K562 (cell line): ENCODE measurements at places on chromosomes 3 and 15.

DNA sequence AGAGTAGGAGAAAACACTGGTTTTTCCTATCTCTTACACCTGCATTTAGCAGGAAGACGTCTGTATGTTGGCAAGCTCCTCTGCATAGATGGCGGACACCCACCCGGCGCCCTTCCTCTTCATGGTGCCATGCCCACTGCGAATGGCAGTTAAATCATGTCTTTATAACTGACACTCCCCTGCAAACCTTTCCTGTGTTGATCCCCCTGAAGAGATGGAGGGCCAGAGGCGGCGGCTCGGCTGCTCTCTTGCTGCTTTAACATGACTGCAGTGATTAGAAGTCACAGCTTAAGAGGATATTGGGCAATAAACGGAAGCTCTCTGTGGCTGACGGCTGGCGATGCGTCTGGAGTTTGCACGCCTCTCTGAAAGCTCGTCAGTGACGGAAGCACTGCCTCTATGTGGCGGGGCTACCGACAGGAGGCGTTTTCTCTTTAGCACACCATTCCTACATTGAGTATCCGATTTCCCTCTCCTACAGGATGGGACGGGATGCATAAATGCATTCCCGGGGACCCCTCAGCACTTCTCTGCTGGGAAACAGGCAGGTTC lies 25.5 kb upstream of the SNRPA1 start:
- DNase-seq: no peak
- no peak overlapping the region for H3K4me3 ChIP-seq
- H3K27me3 ChIP-seq: no peaks in the 10 kb centered on the region; the same call in 2 of the 3 replicates
- no peaks in the 10 kb centered on the region for H3K36me3 ChIP-seq
- no peaks in the 10 kb centered on the region for H3K4me1 ChIP-seq

- no peaks in the 10 kb centered on the region for H3K4me1 ChIP-seq
- no peak overlapping the region for H3K27ac ChIP-seq
- no peak overlapping the region for H3K4me3 ChIP-seq
- DNase-seq: no peak
- no peaks in the 10 kb centered on the region for H3K27me3 ChIP-seq
- no peaks in the 10 kb centered on the region for H3K36me3 ChIP-seq
Measured at GRCh38 chr3:80233576-80233975, 465.8 kb upstream of the ROBO1 start.

DNA sequence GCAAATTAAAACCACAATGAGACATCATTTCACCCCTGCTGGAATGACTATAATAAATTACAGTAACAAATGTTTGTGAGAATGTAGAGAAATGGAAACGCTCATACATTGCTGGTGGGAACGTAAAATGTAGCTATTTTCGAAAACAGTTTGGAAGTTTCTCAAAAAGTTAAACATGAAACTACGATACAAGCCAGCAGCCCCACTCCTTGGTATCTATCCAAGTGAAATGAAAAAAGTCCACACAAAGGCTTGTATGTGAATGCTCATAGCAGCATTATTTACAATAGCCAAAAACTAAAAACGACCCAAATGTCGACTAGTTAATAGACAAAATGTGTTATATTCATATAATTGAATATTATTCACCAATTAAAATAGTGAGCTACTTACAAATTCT lies 22.9 kb upstream of the CFAP20DC start:
- H3K4me3 ChIP-seq: no peak overlapping the region
- H3K4me1 ChIP-seq: no peaks in the 10 kb centered on the region
- no peaks in the 10 kb centered on the region for H3K27me3 ChIP-seq
- no peak for DNase-seq
- no peak overlapping the region for H3K27ac ChIP-seq

DNA sequence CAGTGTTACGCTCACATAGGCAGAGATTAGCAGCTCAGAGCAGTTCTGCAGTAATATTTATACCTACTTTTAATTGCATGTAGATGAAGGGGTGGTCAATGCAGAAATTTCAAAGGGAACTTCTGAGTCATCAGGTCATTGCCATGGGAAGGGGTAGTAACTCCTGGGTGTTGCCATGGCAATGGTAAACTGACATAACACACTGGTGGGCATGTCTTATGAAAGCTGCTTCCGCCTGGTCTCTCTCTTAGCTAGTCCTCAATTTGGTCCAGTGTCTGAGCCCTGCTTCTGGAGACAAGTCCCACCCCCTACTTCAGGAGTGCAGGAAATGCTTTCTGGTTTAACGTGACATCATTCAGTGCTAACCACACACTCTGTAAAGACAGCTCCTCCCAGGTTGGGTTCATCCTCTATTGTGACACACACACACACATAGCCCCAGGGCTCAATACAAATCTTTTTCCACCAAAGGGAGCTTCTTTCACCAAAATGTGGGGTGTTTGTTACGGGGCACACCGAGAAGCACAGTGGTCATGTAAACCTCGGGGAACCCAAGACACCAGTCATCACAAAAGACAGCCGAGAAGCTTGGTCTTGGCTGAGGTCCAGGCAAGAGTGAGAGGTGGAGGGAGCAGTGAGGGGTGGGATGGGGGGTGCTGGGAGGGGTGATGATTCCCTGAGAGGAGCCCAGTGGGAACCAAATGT lies 74.5 kb downstream of the TLE3 start:
- H3K27ac ChIP-seq: no peak overlapping the region
- no peaks in the 10 kb centered on the region for H3K4me1 ChIP-seq
- H3K36me3 ChIP-seq: no peaks in the 10 kb centered on the region

GRCh38 chr3:47877290-47877689 lies 74.4 kb downstream of the DHX30 start:
- H3K36me3 ChIP-seq: peaks cover 26% of the 10 kb centered on the region; the same call in 2 of the 3 replicates
- no peak overlapping the region for H3K27ac ChIP-seq
- no peaks in the 10 kb centered on the region for H3K27me3 ChIP-seq
- no peak for DNase-seq

GRCh38 chr3:159783780-159784742 lies 204.6 kb upstream of the IL12A start:
- H3K27me3 ChIP-seq: no peaks in the 10 kb centered on the region
- H3K36me3 ChIP-seq: no peaks in the 10 kb centered on the region
- H3K4me1 ChIP-seq: no peaks in the 10 kb centered on the region

GRCh38 chr3:150871192-150871591 lies 34.0 kb downstream of the MINDY4B start:
- peaks cover 10% of the 10 kb centered on the region; the same call in 1 of the 2 replicates for H3K27me3 ChIP-seq
- no peak for DNase-seq
- H3K4me1 ChIP-seq: no peaks in the 10 kb centered on the region
- H3K4me3 ChIP-seq: no peak overlapping the region
- H3K36me3 ChIP-seq: no peaks in the 10 kb centered on the region

- H3K27ac ChIP-seq: no peak overlapping the region
- no peak for DNase-seq
- H3K4me3 ChIP-seq: no peak overlapping the region
- no peaks in the 10 kb centered on the region for H3K36me3 ChIP-seq
Measured at GRCh38 chr3:124919756-124920155, 14.8 kb downstream of the MUC13 start.

GRCh38 chr3:174243171-174243570 lies 616.0 kb upstream of the NAALADL2 start:
- H3K27ac ChIP-seq: no peak overlapping the region
- H3K4me1 ChIP-seq: no peaks in the 10 kb centered on the region
- H3K27me3 ChIP-seq: no peaks in the 10 kb centered on the region
- no peak overlapping the region for H3K4me3 ChIP-seq

GRCh38 chr3:101567528-101568317 lies 6.1 kb downstream of the TRMT10C start:
- no peaks in the 10 kb centered on the region for H3K27me3 ChIP-seq
- peaks cover 52% of the 10 kb centered on the region; the same call in 2 of the 3 replicates for H3K36me3 ChIP-seq
- H3K4me3 ChIP-seq: no peak overlapping the region
- no peak for DNase-seq
- H3K27ac ChIP-seq: no peak overlapping the region

DNA sequence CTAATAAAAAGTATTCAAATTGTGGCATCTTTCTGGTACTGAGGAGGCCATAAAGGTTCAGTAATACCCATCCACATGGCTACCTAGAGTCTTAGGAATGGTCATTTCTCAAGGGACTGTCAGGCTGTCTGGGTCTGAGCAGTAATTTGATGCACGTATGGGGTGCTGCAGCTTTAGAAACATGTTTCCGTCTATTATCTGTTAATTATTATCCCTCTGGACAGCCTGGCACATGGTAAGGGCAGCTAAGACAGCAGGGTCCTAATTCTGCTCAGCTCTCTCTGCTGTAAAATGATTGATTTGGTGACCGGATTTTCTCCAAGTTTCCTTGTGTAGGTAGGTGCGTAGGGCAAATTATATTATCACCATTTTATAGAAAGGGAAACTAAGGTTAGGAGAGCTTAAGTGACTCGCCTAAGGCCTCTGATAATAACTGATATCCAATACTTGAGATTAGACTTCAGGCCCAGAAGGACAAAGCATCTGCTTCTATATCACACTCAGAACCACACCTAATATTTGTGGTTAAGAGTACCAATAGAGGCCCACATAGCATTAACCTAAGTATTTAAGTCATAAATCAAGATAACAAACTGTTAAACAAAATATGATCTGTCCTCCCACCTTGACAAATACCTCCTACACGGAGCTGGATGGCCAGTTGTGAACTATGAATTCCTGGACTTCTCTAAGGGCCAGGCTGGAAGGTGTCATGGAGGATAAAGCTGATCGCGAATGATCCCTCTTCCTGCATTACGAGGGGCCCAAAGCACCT lies 2.9 kb upstream of the RAP2B start:
- no peak overlapping the region for H3K27ac ChIP-seq
- no peak for DNase-seq
- no peaks in the 10 kb centered on the region for H3K36me3 ChIP-seq
- no peaks in the 10 kb centered on the region for H3K27me3 ChIP-seq

DNA sequence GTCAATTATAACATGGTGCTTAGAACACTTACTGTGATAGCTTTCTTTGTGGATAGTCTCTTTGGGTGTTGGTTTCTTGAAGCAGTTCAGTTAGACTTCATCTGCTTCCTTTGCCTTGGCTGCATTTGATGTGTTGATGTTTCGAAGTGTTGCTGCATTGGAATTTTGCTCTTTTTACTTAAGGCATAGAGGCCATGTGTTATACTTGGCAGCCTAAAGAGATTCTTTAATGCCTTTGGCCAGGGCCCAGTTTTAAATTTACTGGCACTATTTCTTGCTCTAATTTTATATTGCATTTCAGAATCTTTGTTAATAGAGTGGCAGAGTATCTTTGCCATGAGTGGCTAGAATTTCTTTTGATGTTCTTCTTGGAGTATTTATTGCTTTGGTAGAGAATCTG lies 21.2 kb downstream of the NR1D2 start:
- no peak for DNase-seq
- no peak overlapping the region for H3K4me3 ChIP-seq
- no peaks in the 10 kb centered on the region for H3K27me3 ChIP-seq
- H3K27ac ChIP-seq: no peak overlapping the region
- H3K4me1 ChIP-seq: no peaks in the 10 kb centered on the region

GRCh38 chr3:134342259-134342658 lies 32.0 kb downstream of the AMOTL2 start:
- H3K27me3 ChIP-seq: peaks cover 5% of the 10 kb centered on the region; the same call in 1 of the 2 replicates
- no peak overlapping the region for H3K27ac ChIP-seq
- no peak overlapping the region for H3K4me3 ChIP-seq
- no peaks in the 10 kb centered on the region for H3K36me3 ChIP-seq
- no peaks in the 10 kb centered on the region for H3K4me1 ChIP-seq

GRCh38 chr3:149660462-149660861 lies 2.6 kb upstream of the WWTR1 start:
- H3K4me1 ChIP-seq: peaks cover 5% of the 10 kb centered on the region
- no peak for DNase-seq
- no peaks in the 10 kb centered on the region for H3K27me3 ChIP-seq
- H3K36me3 ChIP-seq: no peaks in the 10 kb centered on the region
- no peak overlapping the region for H3K4me3 ChIP-seq
- no peak overlapping the region for H3K27ac ChIP-seq

DNA sequence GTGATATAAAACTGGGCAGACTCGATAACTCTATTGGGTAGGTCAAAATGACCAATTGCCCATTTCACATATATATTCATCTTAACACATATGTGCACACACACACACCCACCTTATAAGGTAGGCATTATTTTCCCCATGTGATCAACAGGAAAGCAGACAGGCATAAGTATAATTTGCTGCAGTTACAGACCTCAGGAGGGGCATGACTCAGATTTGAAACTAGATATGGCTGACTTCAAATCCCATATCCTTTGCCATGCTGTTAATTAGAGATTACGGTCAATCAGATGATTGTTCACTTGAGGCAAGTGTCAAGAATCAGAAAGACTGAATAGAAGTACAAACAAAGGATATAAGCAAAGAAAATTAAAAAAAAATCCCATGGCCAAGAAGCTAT lies 910.6 kb downstream of the NTRK3 start:
- no peak overlapping the region for H3K27ac ChIP-seq
- no peaks in the 10 kb centered on the region for H3K27me3 ChIP-seq
- DNase-seq: no peak
- no peaks in the 10 kb centered on the region; the same call in 1 of the 3 replicates for H3K36me3 ChIP-seq
- no peak overlapping the region for H3K4me3 ChIP-seq

DNA sequence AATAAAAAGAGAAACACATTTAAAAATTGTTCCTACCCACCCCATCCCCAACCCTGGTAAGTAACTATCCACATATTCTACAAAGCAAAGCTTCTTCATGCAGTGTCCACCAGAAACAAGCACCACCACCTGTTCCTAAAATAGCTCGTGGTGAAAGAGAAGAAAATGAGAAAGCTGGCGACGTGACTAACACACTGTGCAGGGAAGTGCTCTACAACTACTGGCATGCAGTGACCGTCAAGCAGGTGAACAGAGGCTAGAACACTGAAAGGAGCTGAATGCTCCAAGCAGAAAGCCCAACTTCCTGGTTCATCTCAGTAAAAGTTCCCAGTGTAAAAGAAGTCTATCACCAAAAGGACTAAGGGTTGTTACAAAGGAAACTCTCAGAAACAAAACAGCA lies 80.7 kb downstream of the NR2E3 start:
- no peak for DNase-seq
- no peaks in the 10 kb centered on the region for H3K36me3 ChIP-seq
- no peaks in the 10 kb centered on the region for H3K27me3 ChIP-seq
- H3K4me1 ChIP-seq: no peaks in the 10 kb centered on the region

DNA sequence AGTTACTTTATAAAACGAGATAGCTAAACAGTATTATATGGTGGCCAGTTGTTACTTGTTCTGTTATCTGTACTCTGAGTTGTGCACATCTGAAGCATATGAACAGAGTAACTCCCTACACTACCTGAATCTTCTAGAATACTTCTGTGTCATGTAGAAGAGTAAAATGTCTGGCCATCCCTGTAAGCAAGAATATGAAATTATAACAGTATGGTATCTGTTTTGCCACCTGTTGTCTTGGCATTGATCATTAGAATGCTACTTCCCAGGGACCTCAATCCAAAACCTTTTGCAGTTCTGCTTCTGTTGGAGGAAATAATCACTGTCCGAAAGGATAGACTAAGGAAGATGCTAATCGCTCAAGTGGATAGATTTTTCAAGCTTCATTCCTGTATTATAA lies 1.9 kb downstream of the TEX9 start:
- H3K27ac ChIP-seq: no peak overlapping the region
- no peak overlapping the region for H3K4me3 ChIP-seq
- no peaks in the 10 kb centered on the region for H3K36me3 ChIP-seq
- DNase-seq: no peak
- peaks cover 4% of the 10 kb centered on the region; the same call in 1 of the 3 replicates for H3K4me1 ChIP-seq
- no peaks in the 10 kb centered on the region for H3K27me3 ChIP-seq

GRCh38 chr3:111548092-111548491 lies 6.1 kb downstream of the CD96 start:
- H3K27me3 ChIP-seq: no peaks in the 10 kb centered on the region
- peak overlapping the region; percentile 28; the same call in 1 of the 3 replicates for H3K27ac ChIP-seq
- H3K36me3 ChIP-seq: no peaks in the 10 kb centered on the region
- DNase-seq: no peak
- H3K4me1 ChIP-seq: no peaks in the 10 kb centered on the region
